ENCODE measurements at places on chromosomes 16 and 17.

DNA sequence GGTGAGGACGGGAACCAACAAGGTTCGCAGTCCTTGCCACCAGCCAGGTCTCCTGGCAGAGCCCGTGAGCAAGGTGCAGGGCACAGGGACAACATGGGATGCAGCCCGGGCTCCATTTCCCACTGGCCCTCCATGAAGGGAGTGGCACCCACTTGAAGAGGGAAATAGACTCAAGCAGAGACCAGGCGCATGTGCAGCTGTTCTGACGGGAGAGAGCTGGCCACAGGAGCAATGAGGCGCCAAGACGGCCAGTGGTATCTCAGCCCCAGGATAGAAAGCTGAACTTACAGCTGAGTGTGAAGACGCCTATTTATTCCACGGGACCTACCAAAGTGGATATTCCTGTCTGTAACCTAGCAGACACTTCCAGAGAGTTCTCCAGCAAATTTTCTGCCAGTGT, 8.2 kb upstream of the FOXJ1 start:
- DNase-seq: peak; percentile 66

DNA sequence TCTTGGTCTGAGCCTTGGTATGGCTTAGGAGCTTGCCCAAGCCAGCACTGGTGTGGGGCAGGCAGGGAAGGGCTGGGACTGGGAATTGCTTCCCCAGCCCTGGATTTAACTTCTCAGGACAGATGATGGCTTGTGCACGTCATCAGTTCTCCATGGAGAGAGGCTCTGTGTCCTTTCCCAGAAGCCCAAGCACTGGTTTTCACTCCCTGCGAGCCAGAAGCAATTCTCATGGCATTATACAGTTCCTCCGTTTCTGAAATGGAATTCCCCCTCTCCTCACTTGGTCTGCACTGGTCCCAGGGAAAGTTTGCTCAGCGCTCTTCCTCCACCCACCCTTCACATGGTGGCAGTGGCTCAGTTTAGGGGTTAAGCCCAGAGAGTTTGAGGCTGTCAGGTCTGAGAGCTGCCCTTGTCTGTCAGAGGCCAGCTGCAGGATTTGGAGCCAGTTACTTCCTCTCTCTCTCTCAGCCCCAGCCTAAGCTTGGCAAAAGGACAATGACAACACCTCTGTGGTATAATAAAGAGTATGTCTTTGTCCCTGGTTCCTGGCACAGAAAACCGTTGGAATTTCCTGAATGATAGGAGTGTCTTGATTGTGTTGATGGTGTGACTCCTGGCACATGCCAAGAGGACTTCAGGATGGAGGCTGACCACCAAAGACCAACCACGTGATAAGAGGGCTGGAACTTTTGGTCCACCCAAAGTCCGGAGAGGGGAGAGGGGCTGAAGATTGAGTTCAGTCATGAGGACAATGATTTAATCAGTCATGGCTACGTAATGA, 219.6 kb upstream of the TNRC6C start:
- DNase-seq: peak; percentile 25

DNA sequence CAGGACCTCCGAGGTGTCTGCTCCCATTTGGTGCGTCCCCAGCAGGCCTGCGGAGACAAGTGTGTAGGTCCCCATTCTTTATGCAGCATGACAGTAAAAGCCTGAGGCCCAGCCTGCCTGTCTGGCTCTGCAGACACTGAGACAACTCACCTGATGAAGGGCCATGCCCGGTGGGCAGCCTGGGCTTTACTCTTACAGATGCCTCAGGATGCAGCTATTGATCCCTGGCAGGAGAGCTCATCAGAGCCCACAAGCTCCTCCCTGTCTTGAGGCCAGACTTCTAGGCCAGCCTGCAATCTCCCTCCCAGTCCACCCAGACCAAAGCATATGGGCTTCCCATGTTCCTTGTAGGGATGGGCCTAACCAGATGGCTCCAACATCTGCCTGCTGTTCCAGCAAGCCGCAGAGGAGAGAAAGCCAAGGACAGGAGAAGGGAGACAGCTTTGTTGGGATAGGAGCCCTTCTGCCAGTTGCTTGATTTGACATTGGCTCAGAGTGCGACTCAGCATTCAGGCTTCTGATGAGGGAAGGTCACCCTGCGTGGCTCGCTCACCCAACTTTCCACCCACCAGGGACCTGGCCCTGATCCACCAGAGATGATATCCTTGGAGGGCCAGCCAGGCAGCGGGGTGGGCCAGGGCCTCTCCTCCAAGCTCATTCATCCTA, 87.5 kb downstream of the SOCS1 start:
- no peak for DNase-seq

GRCh38 chr16:27703545-27703944, 153.6 kb downstream of the KATNIP start:
- peak; percentile 21 for DNase-seq

DNA sequence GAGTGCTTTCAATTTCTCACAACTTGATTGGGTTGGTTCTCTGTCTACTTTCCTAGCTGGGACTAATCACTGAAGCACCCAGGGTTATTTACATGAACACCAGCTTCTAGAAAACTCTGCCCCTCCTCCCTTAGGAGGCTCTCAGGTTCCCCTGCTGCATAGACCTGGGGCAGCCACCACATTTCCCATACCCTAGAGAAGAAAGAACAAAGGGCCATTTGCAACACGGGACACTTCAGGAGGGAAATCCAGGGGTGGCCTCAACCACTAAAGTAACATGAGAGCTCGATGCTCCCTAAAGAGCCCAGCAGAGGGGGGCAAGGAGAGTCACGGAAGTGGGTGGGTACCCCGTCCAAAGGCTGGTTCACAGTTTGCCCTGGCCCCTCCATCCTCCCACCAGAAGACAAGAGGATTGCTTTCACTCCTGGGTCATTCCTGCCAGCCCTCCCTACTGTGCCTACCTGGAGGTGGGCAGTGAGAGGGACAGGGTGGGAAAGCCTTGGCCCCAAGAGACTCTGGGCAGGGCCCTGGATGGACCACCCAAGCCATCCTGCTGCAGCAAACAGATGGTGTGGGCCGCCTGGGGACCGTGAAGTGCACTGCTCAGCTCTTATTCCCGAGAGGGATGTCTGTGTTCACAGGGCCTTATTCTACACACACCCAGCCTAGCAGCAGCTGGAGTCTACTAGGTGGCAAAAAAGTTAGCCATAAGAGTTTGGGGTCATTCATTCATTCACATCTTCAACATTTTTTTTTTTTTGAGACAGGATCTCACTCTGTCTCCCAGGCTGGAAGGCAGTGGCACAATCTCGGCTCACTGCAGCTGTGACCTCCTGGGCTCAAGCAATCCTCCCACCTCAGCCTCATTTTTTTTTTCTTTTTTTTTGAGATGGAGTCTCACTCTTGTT, 392.1 kb downstream of the SOX9 start:
- DNase-seq: no peak

All from spleen (tissue), 13 donors.